Naive thymus-derived CD4-positive, alpha-beta T cell (primary cell): ENCODE measurements at places on chromosomes 1 and 21. TPM values are rescaled to one million over a fixed set of nuclear protein-coding genes. Genes with fewer than 3 reads are reported as not detected.

The WNT9A gene
- 0.29 and 0.38 TPM in 2 replicates for total RNA-seq

The NUCKS1 gene
- total RNA-seq = 122 TPM

The SYNC gene
- total RNA-seq = not detected

The LCE2B gene
- total RNA-seq = not detected in 2 replicates

The CA14 gene
- total RNA-seq = not detected

The CD1D gene
- 1.7 TPM for total RNA-seq

The CACHD1 gene
- 3.4 TPM for total RNA-seq

The RABGAP1L gene
- 79.5 TPM for total RNA-seq

The POGZ gene
- 143 TPM for total RNA-seq

The TACSTD2 gene
- not detected in 2 replicates for total RNA-seq

The TSTD1 gene
- total RNA-seq = 57.8 and 58.2 TPM in 2 replicates

The FCER1A gene
- total RNA-seq = 11.5 TPM

The IBA57 gene
- total RNA-seq = 10.2 TPM

The RNF186 gene
- not detected for total RNA-seq

DNA sequence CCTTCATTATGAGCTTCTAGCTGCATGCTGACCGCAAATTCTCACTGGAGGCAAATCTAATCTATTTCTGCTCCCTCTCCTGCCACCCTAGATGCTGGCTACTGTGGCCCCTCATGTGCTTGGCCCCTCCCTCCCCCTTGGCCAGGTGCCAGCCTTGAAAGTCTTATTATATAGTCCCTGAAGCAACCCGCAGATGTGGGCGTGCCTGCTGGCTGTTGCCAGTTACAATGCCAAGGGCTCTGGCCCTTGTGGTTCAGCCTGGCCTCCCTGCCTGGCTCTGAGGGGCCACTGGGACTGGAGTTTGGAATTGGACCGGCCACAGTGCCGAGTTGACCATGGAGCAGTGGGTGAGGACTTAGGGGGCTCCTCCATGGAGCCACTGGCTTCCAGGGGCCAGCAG lies 78.9 kb upstream of the ACTRT2 start:
- DNase-seq = no peak

DNA sequence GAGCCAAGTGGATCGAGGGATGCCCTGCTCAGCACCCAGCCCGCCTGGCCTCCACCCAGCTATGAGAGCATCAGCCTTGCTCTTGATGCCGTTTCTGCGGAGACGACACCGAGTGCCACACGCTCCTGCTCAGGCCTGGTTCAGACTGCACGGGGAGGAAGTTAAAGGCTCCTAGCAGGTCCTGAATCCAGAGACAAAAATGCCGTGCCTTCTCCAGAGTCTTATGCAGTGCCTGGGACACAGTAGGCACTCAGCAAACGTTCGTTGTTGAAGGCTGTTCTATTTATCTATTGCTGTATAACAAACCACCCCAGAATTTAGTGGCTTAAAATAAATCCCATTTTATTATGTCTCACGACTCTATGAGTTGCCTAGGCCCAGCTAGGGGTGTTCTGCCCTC lies 6.8 kb upstream of the BSND start:
- DNase-seq = no peak

DNA sequence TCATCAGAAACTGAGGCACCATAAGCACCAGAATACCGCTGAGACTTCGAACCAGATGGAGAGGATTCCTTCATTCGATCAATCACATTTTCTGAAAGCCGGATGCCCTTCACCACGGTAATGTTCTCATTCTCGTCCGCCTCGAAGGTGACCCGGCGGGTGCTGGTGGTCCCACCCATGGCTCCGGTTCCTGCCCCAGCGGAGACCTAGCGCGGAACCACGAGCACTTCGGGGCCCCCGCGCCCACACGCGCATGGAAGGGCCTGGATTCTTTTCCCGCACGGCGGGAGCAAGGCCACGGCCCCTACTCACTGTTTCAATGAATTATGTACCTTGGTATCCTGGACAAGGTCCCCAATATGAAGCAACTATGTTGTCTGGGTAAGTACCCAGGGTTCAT lies 33.1 kb upstream of the WDTC1 start:
- no peak for DNase-seq

DNA sequence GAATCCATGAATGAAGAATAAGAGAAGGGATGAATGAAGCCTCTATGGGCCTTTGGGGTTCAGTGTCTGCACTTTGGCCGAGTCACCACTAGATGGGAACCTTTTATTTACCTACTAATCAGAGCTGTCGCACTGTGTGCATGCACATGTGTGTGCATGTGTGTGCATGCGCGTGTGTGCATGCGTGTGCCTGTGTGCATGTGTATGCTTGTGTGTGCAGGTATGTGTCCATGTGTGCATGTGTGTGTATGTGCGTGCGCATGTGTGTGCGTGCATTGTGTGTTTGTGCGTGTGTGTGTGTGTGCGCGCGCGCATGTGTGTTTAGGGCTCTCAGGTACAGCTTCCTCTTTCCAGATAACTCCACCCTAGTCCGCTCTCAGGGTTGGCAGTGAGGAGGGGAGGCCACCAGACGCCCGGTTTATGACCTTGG lies 20.4 kb upstream of the UBXN10 start:
- DNase-seq = no peak

GRCh38 chr1:20846461-20847374 lies 59.6 kb upstream of the HP1BP3 start:
- DNase-seq = no peak

DNA sequence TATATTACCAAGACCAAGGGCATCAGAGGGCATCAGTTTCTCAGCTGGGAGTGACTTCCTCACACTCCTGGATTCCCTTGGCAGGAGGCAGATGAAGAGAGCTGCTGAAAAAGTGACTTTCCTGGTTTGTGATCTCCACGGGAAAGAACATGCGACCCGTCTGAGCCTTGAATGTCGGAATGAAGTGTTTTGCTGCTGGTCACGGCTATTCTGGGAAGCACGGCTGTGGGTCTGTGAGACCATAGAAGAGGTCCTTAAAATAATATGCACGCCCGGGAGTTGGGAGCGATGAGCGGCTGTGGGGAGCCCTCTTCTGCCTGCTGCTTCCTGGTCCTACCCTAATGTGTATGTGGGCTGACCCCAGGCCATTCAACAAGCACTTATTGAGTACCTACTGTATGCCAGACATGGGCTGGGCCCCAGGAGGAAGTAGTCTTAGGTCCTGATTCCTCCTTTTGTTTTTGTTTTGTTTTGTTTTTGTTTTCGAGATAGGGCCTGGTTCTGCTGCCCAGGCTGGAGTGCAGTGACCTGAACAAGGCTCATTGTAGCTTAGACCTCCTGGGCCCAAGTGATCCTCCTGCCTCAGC lies 13.2 kb upstream of the UMODL1 start:
- DNase-seq = no peak

DNA sequence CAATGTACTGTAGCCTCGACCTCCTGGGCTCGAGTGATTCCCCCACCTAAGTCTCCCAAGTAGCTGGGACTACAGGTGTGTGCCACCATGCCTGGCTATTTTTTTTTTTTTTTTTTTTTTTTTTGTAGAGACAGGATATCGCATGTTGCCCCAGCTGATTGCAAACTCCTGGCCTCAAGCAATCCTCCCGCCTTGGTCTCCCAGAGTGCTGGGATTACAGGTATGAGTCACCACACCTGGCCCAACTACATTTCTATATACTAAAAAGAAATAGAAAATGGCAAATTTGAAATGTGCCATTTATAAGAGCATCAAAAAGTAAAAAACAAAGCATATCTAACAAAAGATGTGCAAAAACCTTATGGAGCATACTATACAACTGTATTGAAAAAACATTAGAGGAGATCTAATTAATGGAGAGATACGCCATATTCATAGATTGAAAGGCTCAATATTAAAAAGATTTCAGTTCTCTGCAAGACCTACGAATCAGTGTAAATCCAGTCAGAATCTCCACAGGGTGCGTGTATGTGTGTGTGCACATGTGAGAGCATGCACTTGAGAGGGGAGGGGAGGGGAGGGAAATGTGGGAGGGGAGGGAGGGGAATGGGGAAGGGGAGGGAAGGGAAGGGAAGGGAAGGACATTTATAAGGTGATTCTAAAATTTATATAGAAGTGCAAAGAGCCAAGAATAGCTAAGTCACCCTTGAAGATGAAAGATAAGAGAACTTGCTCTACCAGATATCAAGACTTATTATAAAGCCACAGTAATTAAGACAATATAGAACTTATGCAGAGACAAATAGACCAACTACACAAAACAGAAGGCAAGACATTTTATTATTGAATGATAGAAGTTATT lies 15.5 kb upstream of the PADI4 start:
- no peak for DNase-seq

- no peak for DNase-seq
Measured at GRCh38 chr1:6273380-6273891, 12.5 kb upstream of the GPR153 start.

- DNase-seq = no peak
Measured at GRCh38 chr1:77089756-77090155, 129.5 kb downstream of the PIGK start.

DNA sequence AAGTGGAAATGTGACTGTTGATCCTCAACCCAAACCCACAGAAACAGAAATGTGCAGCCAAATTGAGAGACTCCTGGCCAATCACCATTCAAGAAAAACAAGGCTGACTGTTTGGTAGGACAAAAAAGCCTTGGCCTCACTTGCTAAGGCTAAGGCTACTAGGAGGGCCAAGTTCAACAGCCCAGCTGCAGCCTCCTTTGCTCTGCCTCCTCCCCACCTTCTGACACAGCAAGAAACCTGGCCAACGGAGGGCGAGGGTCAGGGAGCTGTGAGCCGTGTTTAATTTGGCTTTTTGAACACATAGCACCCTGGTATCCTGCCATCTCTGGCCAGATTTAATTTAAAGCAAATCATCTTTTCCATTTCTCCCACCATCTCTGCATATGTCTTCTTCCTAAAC lies 165.8 kb upstream of the RAB4A start:
- no peak for DNase-seq

DNA sequence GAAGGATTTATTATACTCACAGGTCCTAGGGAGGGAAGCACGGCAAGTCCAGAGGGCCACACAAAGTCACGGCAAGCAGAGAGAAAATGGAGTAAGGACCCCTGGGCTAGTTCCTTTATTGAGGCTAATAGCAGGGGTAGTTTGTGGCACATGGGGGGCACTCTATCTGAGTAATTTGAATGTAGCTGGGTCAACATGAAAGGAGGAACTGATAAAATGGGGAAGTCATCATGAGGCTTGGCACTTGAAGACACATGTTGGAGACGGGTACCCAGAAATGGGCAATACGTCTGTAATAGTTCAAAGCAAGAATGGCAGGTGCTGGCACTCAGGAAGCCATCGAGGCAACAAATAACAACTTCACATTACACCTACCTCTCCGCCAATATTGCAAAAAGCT lies 1136.4 kb downstream of the MRPL39 start:
- DNase-seq = no peak

GRCh38 chr1:16013220-16013907 lies 4.5 kb downstream of the HSPB7 start:
- no peak for DNase-seq

- DNase-seq = no peak
Measured at GRCh38 chr1:34929497-34929852, at the start of gene DLGAP3. Gene DLGAP3, minus strand, starts transcription at chr1:34929650. Its CDS starts 24,267 bp downstream, at chr1:34905383.

- DNase-seq = no peak
Measured at GRCh38 chr1:28118640-28119307, 30.4 kb upstream of the EYA3 start.

- DNase-seq = no peak
Measured at GRCh38 chr1:30307182-30307581, 416.2 kb downstream of the MATN1 start.

DNA sequence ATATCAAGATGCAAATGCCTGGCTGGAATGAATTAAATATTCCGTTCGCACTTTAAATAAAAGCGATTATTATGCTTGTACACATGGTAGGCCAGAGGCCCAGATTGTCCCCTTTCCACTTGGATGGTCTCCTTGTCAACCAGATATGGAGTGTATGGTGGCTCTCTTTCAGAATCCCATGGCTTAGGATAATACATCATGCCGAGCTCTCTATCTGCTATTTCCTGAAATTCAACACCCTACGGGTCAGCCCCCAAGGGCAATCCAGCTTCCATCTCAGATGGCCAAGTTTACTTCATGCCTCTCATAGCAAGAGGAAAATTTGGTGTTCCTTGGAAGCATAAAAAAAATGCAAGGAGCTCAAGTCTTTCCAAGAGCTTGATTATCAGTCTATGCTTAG lies 25.4 kb upstream of the FMO1 start:
- DNase-seq = no peak

GRCh38 chr1:109816175-109816811 lies 52.6 kb upstream of the EPS8L3 start:
- DNase-seq = no peak

DNA sequence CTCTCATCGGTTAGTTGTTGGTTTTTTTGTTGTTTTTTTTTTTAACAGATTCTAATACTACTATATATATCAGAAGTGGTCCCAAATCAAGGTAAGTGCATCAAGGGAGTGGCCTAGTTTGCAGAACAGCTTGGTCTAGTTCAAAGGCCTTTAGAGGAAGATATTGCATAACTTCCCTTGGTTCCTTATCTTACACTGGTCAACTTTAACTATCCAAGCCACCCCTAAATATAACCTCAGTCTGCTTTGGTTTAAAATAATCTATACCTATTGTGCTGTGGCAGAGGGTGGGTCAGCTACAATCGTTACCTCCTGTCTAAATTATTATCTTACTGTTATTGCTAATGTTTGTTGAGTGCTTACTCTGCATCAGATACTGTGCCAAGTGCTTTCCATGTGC lies 6.9 kb downstream of the S100A12 start:
- no peak for DNase-seq

DNA sequence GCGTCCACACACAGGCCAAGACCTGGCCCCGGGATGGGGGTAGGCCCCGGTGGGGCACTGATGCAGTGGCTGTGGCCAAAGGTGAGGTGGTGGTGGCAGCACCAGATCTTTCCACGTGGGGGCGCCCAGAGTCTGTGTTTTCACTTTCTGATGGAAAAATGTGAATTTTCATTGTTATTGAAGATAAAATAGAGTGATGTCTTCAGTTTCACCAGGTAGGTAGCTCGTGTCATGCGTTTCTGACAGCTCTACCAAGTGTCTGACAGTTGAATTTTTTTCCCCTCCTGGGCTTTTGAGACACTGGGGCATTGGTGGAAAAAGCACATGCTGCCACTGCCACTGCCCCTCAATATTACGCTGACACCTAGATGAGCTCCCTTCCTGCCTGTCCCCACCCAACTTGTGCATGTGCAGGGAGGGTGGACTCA lies 40.0 kb upstream of the MAGOH start:
- peak; percentile 51 for DNase-seq

DNA sequence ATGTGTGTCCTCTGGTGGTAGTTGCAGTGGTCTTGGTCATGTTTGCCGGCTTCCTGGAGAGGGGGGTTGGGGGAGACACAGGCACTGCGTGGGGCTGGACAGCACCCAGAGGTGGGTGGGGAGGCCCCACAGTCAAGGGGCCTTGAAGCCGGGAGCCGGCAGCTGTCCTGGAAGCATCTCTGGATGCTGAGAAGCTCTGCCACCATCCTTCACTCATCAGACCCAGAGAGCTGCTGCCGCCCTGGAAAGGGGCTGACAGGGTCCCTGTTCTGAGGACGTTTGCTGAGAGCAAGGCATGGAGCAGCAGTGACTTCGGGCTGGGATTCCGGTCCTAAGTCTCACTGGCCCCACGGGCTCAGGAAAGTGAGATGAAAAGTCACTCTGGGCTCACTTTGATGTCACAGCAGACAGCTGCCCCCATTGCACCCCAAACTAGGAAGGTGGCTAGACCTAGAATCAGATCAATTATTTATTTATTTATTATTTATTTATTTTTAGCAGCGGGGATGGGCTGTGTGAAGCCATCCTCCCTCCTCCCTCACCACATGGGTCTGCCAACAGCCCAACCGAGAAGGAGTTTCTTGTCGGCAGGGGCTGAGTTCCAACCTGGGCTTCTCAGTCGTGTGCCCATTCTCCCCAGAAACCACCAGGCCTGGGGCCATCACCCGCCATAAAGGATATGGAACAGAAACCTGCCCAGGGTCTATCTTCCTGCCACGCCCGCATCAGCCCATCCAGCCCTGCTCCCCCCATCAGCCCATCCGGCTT lies 547.4 kb downstream of the PTPRU start:
- no peak for DNase-seq
